HL-60 (cell line): ENCODE measurements at places on chromosomes 6 and 20.

GRCh38 chr6:159973951-159974350 is 5.1 kb downstream of the IGF2R start:
- peak; percentile 55 for DNase-seq

DNA sequence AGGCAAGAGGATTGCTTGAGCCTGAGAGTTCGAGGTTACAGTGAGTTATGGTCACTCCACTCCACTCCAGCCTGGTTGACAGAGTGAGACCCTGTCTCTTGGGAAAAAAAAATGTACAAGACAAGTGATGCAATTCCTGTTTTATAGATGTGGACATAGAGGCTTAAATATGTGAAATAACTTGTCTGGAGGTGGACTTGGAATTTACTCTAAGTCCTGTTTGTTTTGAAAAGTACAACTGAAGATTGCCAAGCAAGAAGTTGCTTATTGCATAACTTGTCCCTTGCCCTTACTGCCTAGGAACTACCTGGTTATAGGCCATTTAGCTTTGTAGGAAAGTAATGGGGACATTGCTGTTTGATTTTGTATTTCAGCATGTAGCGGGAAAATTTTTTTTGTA is 26.0 kb upstream of the ADIG start:
- DNase-seq = no peak

GRCh38 chr6:106509420-106510089 is 119.7 kb downstream of the RTN4IP1 start:
- DNase-seq = no peak

DNA sequence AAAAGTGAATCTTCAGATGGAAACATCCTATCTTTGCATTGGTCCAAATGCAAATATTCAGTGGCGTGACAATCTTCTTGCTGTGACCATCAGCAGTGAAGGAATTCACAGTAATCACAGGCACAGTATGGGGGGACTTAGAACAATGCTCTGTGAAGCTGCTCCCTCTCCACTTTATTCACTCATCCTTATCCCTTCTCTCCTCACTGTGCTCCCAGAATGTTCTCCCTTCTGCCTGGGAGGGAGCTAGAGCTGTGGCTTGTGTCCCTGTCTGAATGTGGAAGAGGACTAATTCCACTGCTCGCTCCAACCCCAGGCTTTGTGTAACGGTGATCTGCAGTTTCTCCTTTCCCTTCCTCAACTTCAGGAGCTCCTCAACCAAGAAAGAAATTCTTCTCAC is 243.7 kb downstream of the ALDH8A1 start:
- no peak for DNase-seq

- no peak for DNase-seq
These were observed 94.9 kb downstream of the CEBPB start for GRCh38 chr20:50285376-50286173.

- DNase-seq = no peak
These were observed 30.0 kb upstream of the PHACTR2 start for GRCh38 chr6:143647732-143648131.

DNA sequence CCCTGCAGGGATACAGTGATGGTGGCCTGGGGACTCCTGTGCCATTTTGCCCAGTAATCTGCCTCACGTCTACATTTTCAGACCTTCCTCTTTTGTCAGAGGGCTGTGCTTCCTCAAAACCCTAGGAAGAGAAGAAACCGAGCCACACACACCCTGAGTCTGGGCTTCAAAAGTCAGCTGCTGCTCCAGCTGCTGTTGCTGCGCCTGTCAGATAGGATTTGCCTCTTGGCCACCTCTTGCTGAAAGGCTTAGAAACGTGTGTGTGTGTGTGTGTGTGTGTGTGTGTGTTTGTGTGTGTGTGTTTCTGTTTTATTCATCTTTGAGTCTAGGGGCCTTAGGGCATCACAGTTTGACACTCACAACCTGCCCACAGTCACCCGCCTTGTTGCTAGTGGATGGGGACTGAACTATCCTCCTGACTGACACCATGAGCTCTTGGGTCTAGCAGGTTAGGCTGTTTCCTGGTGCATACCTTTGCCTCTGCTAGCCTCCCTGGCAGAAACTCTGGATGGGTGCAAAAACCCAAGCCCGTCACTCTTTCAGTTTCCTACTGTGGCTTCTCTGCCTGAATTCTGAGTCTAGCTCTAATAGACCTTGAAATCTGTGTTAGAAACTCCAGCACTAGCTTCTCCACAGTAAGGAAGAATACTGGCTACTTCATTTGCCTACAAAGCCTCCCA is 94.9 kb upstream of the CEP85L start:
- peak; percentile 80 for DNase-seq

GRCh38 chr6:15048367-15048766 is 197.5 kb upstream of the JARID2 start:
- DNase-seq = no peak

GRCh38 chr6:167053895-167054530 is 54.8 kb downstream of the CEP43 start:
- DNase-seq = no peak

- no peak for DNase-seq
These were observed 120.3 kb upstream of the OGFRL1 start for GRCh38 chr6:71168233-71168765.

DNA sequence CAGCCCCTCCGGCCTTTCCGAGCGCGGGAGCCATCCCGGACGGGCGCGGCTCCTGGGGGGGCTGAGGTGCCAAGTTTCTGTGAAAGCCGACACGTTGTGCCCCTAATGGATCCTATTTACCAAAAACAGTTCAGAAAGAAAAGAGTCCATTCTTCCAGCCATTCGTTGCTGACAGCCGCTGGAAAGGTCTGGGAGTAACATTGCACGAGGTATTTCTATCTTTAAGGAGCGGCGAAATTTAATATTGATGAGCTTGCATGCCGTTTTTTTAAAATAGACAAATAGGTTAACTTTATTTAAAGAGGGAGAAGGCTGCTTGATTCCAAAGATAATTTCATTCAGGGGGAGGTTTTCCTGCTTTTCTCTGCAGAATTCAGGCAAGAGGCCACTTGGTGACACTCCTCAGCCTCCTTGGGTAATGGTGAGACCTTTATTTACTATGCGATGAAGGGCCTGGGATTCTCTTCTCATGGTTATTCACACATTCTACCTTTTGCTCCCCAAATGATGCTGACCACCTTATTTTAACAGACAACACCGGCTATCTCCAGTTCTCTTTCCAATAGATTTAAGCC is 988 bp downstream of the TIAM2 start:
- DNase-seq = no peak

GRCh38 chr6:113481458-113481857 is 375.7 kb upstream of the MARCKS start:
- peak; percentile 65 for DNase-seq

GRCh38 chr6:85669735-85670194 is 27.1 kb upstream of the SYNCRIP start:
- peak; percentile 23 for DNase-seq
